ENCODE measurements at places on chromosomes 2 and 18.

GRCh38 chr2:25409044-25409443, 67.3 kb upstream of the DNMT3A start:
- no peak for DNase-seq

DNA sequence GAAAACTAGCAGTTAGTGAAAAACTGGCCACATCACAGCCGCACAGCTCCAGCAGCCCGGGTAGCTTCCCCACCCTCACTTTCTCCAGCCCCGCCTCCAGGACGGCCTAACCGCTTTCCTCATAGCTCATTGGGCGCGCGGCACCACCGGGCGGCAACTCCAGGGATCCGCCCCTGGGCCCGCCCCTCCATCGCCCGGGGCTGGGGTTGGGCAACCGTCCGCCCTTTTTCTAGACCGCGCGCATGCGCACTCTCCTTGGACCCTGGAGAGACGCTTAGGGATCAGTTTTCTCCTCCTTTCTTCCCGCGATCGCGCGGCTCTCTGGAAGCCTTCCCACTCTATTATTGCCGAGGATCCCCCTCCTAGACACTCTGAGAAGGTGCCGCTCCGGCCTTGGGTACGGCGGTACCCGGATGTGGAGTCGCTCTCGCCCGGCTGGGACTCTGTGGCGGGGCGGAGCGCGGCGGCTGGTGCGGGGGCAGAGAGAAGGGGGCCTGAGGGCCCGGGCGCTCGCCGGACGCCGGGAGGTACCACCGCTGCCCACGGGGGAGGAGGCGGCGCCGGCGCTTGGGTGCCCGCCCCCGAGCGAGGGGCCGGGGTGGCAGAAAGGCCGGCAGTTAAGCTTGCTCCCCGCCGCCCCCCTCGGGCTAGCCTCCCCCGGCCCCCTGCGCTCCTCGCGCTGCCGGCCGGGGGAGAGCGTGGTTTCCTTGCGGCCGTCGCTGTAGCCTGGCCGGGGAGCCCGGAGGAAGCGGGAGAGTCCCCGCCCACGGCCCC, at the start of gene MIB1:
MIB1 (plus strand) TSS at position 255 of the 774 bp plus-strand sequence. CDS start 792 bp downstream, outside the sequence.
- peak; percentile 99 for DNase-seq

GRCh38 chr2:24898122-24899109, 21.6 kb downstream of the ADCY3 start:
- DNase-seq: no peak

DNA sequence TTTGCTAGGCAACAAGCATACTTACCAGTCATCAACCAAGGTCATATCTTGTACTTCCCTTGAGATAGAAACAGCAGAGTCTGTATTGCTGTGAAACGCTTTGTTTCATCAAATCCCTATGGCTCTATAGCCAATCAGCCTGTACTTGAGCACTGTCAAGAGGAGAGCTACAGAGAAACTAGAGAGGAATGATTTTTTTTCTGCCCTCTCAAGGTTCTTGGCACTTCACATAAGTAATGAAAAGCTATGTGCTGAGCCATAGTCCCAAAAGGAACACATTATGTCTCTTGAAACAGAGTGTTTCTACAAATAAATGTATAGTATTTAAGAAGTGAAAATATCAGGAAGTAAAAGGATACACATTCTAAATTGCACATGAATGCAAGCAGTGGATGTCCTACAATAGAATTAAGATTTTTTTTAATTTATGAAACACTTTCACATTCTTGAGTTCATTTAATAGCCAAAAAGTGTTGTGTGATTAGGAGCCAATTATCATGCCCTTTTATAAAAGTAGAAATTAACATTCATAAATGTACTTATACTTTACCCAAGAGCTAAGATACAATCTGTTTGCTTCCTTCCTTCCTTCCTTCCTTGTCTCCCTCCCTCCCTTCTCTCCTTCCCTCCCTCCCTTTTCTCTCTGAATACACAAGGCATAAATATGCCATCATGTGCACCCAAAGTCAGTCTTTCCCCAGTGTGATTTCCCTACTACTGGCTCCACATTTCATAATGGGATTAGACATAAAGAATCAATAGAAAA, 131.8 kb downstream of the CSRNP3 start:
- DNase-seq: no peak

DNA sequence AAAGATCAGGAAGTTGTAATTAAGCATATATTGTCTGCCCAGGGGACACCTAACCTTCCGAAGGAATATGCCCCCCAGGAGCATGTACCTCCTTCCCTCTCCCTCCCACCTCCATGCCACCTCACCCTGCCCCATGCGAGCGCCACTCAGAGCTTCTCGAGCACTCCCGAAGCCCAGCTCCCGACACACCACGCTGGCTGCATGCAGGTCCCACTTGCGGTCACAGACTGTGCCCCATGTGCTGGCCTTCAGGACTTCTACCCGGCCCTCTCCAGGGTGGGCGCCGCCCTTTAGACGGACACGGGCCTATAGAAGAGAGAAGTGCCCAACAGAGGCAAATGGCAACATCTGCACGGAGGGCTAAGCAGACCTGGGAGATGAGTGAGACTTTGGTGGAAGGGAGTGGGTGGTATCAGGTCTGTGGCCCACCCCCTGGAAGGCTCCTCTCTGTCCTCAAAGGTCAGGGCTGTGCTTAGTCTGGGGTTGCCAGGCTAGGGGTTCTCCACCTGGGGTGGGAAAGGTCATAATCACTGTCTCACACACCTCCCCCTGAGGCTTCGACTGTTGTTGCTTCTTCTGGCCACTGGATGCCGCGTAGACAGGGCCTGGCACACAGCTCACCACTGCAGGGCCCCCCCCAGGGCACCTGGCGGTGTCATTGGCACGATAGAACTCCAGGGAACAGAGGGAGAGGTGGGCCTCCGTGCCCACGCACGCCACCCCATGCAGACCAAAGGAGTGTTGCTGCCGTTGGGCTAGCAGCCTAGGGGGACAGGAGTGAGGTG, 6.6 kb downstream of the HTRA2 start:
- DNase-seq: no peak

DNA sequence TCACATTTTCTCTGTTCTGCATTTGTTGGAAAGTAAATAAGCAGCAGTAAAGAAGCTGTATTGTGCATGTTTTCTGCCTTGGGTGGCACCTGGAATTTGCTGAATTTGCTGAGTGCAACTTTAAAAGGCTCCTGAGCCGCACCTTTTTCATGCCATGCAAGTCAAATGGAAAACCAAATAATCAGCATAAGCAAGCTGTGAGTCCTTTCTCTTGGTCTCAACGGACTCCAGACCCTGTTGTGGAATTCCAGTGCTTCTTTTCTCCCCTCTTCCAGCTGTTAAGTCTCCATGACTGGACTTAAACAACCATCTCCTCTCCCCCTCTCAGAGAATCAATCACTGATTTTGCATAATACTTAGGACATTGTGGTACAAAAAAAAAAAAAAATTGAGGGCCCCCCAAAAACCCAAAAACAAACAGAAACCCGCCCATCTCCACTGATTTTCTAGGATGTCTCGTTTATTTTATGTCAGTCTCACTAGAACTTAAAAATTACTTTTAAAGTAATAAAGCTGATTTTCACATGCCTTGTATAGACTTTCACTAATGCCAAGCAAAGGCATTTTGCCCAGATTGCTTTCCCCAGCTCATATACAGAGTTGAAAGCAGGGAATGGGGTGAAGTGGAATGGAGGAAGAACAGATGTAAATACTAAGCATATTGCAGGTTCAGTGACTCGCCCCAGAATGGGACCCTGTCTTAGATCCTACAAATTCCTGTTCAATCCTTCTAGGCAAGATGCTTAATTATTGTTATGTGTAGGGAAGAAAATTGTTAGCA, 5.1 kb upstream of the CETN1 start:
- no peak for DNase-seq

- no peak for DNase-seq
Observed at GRCh38 chr2:9196637-9197036, 10.0 kb upstream of the ASAP2 start.

GRCh38 chr2:11796190-11797171, 50.0 kb downstream of the LPIN1 start:
- no peak for DNase-seq

DNA sequence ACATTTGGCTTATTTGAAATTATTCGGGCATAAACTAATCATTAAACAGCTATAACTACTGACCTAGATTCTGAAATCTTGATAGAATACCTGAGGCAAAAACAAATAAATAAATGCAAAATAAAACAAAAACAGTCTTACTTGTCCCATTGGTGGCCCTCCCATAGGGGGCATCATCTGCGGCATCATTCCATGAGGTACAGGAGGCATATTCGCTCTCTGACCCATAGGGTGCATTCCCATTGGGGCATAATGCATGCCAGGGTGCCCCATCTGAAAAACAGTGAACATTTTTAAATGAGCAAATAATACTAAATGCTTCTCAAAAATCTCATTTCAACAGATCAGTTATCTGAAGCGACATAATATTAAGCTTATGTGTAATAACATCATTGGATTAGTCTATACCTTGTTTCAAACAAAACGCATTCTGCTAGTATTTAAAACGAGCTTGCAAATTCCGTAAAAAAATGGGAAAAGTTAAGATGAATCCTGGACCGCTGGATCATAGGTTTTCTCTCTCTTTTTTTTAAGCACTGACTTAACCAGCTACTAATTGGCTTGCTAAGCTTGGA, 1.3 kb downstream of the PRPF40A start:
- DNase-seq: no peak

GRCh38 chr2:162795312-162795711, 43.3 kb downstream of the KCNH7 start:
- no peak for DNase-seq

GRCh38 chr18:36183987-36184386, 3.3 kb upstream of the MOCOS start:
- no peak for DNase-seq

DNA sequence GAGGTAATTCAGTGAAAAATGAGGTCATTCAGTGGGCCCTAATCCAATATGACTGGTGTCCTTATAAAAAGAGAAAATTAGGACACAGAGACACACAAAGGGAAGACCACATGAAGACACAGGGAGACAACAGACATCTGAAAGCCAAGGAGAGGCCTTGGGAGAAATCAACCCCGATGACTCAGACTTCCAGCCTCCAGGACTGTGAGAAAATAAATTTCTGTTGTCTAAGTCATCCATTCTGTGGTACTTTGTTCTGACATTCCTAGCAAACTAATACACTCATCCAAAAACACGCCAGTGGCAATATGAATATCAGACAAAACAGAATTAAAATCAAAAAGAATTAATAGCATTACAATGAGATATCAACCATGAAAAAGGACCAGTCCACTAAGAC, 303.7 kb downstream of the SS18 start:
- no peak for DNase-seq

- DNase-seq: no peak
Observed at GRCh38 chr2:45117383-45117782, 108.1 kb upstream of the SIX2 start.

- DNase-seq: no peak
Observed at GRCh38 chr2:224334726-224335125, 67.2 kb downstream of the FAM124B start.

- peak; percentile 58 for DNase-seq
Observed at GRCh38 chr2:109057686-109058085, 68.7 kb upstream of the EDAR start.

DNA sequence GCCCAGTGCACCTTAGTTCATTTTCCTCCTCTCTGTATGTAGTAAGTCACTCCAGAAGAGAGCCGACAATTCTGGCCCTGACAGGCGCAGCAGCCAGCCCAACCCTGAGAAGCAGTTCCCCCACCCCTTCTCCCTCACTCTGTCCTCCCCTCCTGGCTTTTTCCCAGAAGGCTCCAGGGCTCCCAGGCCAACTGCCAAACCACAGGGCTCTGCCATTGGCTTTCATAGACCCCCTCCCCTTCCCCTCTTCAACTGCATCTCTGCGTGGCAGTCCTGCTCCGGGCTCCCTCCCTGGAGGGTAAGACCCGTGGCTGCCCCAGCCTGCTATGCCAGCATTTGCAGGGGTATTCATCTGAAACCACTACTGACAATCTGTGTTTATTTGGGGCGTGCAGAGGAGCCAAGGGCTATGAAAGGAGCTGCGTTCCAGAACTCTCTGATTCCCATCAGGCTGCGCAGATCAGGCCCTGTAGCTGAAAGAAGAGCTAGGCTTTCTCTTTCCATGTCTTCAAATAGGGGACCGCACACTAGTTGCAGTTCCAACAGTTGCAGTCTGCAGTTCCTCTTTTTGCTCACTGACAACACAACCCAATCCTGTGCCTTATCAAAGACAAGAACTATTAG, 388.6 kb upstream of the TNP1 start:
- DNase-seq: no peak

GRCh38 chr2:24793761-24794435, 673 bp downstream of the CENPO start:
- no peak for DNase-seq

- DNase-seq: no peak
Observed at GRCh38 chr18:67211646-67212045, 304.9 kb downstream of the DSEL start.

- no peak for DNase-seq
Observed at GRCh38 chr18:77061946-77062517, 70.6 kb downstream of the MBP start.

DNA sequence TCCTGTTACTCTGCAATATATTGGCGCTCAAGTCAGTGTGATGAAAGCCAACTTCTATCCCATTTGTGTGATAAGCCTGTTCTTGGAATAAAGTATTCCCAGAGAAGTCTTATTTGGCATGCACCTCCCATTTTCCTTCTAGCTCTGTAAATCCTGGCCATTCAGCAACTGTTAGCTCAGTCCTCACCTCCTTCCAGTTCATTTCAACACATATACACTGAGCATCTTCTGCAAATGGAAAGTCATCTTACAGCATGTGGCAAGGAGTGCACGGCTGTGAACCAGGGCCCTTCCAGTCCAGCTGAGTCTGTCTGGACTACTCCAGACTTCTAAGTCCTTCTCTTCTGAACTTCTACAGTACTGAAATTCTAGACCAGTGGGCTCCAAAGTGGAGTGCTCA, 53.1 kb downstream of the SPATS2L start:
- DNase-seq: no peak

DNA sequence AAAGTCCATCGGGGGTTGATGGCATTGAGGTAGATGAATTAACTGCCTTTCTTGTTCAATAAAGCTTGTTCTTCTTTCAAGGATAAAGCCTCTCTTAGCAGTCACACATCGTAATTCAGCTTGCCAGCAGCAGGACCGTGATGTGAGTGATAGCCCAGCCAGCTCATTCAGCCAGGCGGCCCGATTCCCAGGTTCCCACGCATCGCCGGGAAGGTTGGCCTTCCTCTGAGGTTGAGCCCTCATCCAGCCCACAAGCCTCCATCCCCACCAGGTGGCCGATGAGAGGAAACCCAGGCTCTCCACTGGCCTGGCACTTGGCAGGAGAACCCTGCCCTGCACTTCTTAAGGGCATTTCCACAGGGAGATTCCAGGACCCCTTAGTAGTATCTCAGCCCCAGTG, 4.7 kb downstream of the AGAP1 start:
- no peak for DNase-seq

DNA sequence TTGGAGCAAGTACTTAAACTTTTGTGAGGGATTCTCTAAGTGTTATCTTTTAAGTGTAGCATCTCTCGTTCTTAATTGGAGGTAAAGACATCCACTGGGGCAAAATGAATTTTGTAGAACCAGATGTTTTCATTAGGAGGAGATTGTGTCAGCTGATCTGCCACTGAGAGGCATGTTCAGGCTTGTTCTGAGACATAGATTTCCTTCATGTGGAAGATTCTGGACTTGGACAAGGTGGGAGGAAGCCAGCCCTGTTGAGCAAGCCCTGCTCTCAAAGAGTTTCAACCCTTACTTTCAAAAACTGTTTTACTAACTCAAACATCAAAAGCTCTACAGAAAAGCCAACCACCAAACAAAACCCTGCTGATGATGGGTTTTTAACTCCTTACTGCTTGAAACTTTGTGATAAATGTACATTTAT, 6.5 kb downstream of the MAP4K4 start:
- DNase-seq: no peak

- no peak for DNase-seq
Observed at GRCh38 chr2:178632729-178633128, 152.5 kb downstream of the PLEKHA3 start.

All from activated CD8-positive, alpha-beta memory T cell treated with anti-CD3 and anti-CD28 coated beads, Interleukin-2, amount 50 U/mL, for 4 hours (primary cell).